Activated T-cell treated with anti-CD3 and anti-CD28 coated beads for 48 hours (primary cell): ENCODE measurements at places on chromosomes 5 and 9.

DNA sequence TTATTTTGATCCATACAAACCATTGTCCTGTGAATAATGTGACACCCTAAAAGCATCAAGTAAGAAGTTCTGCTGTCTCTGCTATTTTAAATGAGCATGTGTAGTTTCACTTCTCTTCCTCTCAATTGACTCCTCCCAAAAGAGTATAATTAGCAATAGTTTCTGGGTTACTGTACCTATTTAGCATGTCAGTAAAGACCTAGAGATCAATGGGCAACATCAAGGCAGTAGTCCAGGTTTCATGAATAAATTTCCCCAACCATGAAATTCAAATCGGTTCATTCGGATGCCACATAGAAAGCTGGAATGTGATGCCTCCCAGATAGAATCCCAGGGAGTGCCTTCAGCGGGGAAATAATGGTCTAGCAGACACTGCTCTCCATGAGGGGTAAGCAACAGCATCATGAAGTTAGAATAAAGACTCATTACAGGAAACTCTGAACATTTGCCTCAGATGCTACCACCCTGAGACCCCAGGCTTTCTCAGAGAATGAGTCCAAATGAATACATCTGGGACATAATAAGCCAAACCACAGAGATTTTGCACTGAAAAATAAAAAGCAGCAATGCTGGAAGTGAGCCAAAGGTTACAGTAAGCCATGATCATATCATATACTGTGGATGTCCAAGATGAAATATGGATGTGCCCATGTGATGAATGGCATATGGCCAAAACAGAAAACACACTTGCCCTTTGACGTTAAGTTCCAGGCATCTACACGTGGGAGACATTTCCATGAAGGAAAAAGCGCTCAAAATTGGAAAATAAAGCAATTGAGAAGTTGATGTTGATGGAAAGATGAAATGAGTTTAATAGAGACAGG, 1107.0 kb upstream of the SEMA6A start:
- DNase-seq, result no peak

GRCh38 chr5:25029004-25029403, 384.2 kb upstream of the CDH10 start:
- no peak for DNase-seq

- no peak for DNase-seq
Measured at GRCh38 chr5:89397096-89397495, 514.1 kb upstream of the MEF2C start.

DNA sequence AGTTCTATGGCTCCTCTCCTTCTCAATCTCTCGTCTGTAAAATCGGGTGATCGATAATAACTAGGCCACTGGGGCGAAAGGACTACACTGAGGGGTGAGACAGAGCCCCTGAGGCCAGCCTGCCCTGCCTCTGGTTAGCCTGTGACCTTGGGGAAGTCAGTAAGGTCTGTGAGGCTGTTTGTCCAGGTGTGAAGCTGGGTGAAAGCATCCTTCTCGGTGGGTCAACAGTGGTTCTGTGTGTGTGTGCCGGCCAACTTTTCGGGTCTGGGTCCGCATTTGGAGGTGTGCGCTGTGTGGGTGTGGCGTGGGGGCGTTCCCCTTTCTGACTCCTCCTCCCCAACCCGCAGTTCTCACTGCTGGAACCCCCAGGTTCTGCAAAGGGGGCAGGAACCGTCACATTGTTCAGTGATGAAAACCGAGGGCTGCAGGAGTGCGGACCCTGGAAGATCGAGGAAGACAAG, 5.0 kb upstream of the RNF44 start:
- peak; percentile 67 for DNase-seq

DNA sequence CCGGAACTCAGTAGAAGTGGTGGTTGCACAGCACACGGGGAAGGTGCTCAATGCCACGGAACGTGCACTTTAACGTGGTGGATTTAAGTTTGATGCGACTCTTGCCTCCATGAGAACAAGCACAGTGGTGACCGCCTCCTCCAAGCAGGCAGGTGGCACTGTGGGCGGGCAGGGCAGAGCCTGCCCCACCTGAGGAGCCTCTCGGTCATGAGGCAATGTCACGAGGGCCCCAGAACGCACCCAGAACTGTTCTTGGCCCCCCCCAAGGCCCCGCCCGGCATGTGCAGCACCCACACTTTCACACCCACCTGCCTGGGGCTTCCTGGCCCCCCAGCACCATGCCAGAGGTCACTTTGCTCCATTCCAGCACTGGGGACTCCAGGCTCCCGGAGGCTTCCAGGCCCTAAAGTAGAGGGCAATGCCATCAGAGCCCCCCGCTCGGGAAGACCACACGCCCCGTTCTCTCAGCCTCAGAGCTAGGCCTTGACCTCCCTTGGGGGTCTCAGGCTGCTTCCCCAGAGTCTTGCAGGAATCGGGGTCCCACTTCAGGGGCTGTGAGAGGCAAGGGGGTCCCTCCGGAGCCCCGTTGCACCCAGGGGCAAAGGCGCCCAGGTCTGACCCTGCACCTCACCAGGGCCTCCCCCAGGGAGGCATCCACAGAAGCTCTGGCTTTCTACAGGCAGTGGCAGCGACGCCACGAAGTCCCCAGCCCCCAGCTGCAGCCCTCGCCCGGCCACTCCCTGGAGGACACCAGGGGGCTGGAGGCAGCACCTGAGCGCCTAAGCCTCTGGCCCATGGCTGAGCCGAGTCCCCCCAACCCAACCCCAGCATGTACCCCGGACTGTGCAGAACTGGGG, 14.0 kb downstream of the CCDC187 start:
- DNase-seq, result no peak

DNA sequence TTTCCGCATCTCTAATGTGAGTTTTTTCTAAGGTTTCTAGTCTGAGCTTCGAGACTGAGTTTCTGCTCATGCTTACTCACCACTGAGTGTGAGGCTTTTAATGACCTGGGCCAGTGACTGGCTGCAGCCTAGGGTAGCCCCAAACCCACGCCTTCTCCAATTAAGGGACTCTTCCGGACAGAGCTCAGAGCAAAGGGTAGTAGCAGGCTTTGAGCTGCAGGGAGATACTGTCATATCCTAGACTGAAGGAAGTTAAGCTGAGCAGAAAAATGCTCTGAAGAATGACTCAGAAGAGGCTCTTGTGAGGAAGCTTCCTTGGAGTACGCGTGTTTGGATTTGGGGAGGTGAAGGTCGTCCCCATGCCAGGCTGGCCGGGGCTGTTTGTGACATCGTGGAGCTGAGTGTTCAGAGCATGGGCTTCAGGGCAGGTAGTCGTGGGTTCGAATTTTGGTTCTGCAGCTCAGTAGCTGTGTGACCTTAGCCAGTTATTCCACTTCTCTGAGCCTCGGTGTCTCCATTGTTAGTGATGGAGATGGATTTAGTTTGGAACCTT, 3.5 kb downstream of the USP20 start:
- peak; percentile 36 for DNase-seq

GRCh38 chr5:148853868-148854267, 27.5 kb downstream of the ADRB2 start:
- no peak for DNase-seq

- no peak for DNase-seq
Measured at GRCh38 chr5:35954175-35954574, 15.8 kb upstream of the CAPSL start.

DNA sequence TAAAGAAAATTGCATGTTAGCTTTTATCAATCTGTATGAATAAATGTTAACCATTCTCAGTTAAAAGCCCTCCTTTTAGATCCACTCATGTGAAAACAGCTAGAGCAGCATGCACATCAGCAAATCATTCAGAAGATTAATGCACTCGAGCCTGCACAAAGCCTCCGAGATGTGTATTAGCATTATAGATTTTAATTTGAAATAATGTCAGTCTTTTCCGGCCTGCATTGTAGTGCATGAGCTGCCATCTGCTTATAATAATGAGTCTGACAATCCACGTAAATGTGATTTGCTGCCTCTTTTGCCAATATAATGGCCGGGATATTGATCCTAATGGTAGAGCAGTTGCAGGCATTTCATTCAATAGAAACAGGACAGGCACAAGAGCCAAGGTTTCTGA, 585.1 kb downstream of the IRX1 start:
- DNase-seq, result no peak

DNA sequence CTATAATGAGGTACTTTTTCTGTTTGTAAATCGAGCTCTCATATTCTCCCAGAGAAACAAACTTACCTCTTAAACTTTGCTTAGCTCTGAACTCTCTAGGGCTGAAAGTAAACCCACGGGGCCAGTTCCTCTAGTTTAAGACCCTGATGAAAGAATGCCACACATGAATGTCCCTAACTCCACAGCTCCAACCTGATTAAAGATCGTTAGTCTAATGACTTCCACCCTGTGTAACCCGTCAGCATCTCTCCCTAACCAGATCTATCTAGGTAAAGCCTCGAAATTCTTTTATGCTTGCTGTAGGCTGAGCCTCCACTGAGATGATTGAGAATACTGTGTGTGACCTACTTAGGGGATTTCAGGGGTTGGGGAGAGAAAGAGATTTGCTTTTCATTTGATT, 27.0 kb downstream of the ADRA1B start:
- no peak for DNase-seq

DNA sequence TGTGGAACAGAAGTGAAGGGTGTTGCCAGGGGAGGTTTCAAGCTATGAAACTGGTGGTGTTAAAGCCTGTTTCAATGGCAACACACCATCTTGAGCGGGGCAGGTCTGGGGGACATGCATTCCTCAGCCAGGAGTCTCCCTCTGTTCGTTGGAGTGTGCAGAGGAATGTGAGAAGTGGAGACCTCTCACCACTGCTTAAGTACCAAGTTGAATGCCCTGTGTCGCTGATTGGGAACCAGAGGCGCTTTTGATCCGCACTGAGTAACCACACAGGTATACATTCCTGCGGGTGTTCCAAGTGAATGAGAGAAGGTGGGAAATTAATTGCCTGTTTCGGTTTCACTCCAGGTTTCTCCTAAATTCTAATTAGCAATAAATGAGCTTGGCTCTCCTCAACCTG, 99.4 kb downstream of the LIX1 start:
- no peak for DNase-seq

- DNase-seq, result no peak
Measured at GRCh38 chr5:138873466-138874221, 1.5 kb downstream of the LRRTM2 start.

GRCh38 chr5:40172721-40173120, 507.0 kb upstream of the PTGER4 start:
- no peak for DNase-seq

- no peak for DNase-seq
Measured at GRCh38 chr5:14022971-14023370, 78.5 kb upstream of the DNAH5 start.

DNA sequence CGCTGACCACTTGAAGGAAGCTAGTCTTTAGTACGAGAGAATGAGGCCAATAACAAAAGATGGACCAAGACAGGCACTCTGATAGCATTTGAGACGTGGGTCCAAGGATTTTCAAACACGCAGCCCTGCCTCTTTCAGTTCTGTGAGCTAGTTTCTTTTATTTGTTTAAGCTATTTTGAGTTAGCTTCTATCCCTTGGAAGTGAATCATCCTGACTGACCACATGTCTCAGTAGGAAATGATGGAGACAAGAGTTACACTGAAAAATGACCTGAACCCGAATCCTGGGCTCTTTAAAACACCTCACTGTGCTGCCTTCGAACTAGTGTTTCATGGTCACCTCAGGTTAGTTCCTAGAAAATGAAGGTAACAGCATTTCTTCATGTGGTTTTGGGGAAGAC, 9.9 kb downstream of the TEK start:
- no peak for DNase-seq
